BE2C (cell line): ENCODE measurements at places on chromosomes 4 and X.

DNA sequence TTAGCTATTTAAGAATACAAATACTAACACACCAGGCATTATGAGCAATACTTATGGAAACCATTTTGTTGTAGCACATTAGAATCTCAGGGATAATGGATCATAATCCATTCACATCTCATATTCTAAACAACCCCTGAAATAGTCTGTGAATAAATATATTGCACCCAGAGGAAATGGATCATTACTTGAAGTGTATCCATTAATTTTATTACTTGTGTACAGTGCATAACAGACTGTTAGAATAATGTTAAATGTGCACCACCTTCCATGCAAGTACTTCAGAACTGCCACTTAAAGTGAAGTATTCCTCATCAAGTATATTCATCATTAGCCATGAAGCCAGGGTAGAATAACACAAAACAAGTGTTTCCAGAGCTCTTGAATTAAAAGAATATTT lies 715.5 kb downstream of the DMD start:
- no peak for DNase-seq

- DNase-seq: peak; percentile 75
Measured at GRCh38 chr4:114180481-114180880, 201.0 kb upstream of the ARSJ start.

- no peak for DNase-seq
Measured at GRCh38 chrX:40470830-40471429, 109.8 kb upstream of the ATP6AP2 start.

DNA sequence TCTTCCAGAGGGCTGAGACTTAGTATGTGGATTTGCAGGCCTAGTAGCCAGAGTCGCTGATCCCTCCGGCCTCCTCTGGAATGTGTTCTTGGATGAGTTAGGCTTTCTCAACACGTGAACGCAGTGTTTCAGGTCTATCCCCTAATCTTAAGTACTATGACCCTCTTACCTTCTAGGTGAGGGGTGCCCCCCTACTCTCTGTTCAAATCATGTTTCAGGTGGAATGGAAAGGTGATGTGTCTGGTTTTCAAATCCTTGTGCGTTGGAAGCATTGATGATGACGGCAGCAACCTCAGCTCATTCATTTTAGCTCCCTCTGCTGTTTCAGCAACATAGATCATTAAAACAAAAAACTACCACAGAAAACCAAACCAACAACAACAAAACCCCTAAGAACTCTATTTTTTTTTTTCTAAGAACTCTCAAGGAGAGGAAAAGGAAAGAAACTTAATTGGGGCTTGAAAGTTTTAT lies 56.4 kb downstream of the RWDD4 start:
- no peak for DNase-seq

DNA sequence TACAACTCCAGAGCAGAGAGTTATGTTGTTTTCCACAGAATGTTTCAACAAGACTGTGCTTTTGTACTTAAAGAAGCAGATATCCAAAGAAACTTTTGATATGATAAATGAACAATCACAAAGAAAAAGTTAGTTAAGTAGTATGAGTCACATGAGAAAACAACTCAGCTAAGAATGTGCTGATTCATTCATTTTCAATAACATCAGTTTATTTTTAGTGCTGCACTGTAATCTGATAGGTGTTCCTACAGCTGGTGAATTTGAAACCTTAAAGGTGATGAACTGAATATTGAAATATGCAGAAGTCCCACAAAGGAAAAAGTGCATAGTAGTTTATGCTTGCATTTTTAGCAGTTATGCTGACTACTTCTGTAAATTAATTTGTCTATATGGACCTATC lies 180.3 kb upstream of the TENM3 start:
- DNase-seq: no peak

- DNase-seq: no peak
Measured at GRCh38 chrX:133580625-133581024, 165.3 kb upstream of the GPC4 start.

DNA sequence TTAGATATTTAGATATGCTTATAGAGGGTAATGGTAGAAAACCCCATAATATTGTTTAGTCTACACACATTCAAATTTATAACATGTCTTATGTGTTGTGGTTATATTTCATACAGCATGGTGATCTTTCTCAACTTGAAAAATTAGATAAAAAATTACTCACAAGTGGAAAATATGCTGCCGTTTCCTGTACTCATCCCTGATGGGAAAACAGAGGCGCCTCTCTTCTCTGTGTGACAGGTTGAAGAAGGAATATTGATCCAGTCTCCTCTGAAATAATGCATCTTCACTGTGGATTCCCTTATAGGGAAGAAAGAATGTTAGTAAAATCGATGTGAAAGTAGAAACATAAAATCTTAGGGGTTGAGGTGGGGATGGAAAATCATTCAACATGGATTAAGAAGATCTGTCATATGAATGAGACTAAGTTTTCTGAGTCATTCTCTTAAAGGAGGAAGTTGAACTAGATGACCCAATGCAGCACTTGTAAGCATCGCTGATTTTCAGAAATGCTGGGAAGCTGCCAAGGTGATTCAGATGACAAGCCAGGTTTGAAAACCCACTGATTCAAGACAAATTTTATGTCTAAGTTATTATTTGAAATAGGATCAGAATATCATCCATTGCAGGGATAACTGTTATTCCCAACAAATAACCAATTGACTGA lies 70.7 kb downstream of the ANKRD50 start:
- no peak for DNase-seq

GRCh38 chr4:75708218-75708691 lies 16.1 kb upstream of the USO1 start:
- no peak for DNase-seq

GRCh38 chr4:22356987-22357596 lies 158.8 kb downstream of the ADGRA3 start:
- no peak for DNase-seq

GRCh38 chr4:126441173-126442035 lies 1126.6 kb downstream of the FAT4 start:
- DNase-seq: no peak

DNA sequence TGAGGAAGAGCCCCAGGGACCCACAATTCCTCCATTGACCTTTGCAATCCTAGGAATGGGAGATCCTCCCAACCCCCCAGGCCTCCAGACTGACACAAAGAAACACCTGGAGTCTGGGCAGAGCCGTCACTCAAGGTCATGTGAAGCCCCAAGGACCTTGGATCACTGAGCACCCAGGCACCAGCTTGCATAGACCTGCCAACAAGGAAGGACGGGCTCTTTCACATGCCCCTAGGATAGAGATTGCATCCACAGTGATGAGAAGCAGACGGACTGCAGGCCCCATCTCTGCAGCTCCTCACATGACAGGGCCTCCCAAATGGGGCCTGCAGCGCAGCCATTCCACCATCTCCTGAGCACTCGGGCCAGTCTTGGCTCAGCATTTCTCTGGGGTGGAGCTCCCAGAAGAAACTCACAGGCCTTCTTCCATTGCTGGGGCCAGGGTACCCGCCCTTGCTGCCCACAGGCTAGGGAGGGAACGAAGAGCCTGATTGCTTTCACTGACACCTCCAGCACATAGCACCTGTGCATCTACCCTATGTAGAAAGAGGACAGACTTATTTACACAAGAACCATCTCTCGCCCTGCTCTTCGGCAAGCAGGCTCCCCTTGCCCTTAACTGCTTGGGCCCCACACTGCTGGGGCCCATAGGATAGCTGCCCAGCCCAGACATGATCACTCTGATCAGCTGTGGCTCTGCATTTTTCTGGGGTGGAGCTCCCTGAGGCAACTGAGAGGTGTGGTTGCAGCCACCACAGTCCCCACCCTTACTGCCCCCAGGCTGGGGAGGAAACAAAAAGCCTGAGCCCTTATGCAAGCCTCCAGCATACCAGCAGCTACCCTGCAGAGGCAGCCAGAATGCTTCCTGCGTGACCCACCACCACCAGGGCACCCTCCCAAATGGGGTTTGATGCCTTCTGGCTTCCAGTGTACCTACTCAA lies 185.7 kb upstream of the ZCCHC13 start:
- DNase-seq: peak; percentile 63
